Camera-type eye (tissue), 1 donor: ENCODE measurements at places on chromosomes 16 and 17. TPM values are rescaled to one million over a fixed set of nuclear protein-coding genes. Genes with fewer than 3 reads are reported as not detected.

The SP6 gene
- total RNA-seq = 0.38 TPM

The TMIGD1 gene
- not detected for total RNA-seq

The CASKIN2 gene
- 23.3 TPM for total RNA-seq

The KRT16 gene
- 0.66 TPM for total RNA-seq
